ENCODE measurements at places on chromosomes 16 and 17. TPM values are rescaled to one million over a fixed set of nuclear protein-coding genes. Genes with fewer than 3 reads are reported as not detected.

The KRT31 gene
- not detected for total RNA-seq

GRCh38 chr16:68264128-68265077 lies at the start of gene SLC7A6:
Gene SLC7A6, plus strand, starts transcription at chr16:68264526. Its CDS starts 10,201 bp downstream, at chr16:68274727.
- peak; percentile 44 for DNase-seq

The PRSS27 gene
- total RNA-seq, result 3.0 TPM

DNA sequence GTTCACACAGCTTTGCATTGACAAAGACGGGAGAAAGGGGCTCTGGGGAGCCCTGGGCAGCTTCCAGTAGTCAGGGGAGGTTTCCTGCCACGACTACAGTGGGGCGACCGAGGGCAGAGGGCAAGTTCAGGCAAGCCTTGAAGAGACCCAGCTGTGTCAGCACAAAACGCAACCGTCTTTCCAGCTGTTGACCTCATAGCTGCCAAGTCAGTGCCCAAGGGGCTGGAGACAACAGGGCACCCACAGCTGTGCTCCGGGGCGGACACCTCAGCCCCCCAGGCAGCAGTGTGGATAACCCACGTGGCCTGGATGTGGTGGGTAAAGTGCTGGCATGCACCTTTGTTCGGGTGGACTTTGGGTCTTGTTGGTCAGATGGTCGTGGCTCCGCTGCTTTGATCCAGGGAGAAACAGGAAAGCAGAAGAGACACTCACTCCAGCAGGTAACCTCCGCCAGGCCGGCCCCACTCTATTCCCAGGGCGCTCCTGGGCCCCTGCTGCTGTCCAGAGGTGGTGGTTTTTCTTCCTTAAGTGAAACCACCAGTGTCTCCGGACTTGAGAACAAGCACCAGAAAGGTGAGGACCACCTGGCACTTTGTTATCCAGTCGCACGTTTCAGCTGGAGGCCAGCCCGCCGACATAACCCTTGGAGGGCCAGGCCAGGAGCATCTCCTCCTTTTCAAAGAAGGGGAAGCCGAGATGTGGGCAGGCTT lies 17.6 kb upstream of the CBX2 start:
- DNase-seq, result no peak

DNA sequence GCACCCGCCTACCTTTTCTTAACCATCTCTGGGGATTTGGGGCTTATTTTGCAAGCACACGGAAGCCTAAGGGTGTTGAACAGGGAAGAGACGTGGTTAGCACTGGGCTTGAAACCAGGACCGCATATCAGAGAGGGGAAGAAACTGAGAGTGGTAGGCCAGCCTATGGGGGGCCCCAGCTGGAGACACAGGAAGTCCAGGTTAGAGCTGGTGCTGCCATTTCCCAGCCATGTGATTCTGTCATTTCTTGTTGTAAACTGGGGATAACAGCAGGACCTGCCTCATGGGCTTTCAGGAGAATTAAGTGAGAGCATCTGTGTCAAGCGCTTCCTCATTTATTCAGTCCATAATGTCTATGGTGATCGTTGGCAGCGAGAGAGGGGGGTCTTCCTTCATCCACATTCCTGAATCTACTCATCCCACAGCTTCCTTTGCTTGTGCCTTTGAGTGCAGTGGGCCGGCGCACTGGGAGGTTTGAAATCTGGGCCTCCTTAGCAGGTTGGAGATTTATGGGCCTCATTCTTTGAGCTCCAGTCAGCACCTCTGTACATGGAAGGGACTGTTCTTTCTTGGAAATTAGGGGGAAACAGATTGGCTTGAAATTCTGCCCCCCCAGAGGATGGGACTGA lies 20.1 kb downstream of the NKD1 start:
- DNase-seq, result no peak

The VAT1L gene
- 3.3 TPM for total RNA-seq

The SLC12A3 gene
- total RNA-seq, result 0.18 TPM

The PSMD11 gene
- total RNA-seq, result 118 TPM

GRCh38 chr17:81794509-81794908 lies 9.4 kb upstream of the GCGR start:
- DNase-seq, result no peak

DNA sequence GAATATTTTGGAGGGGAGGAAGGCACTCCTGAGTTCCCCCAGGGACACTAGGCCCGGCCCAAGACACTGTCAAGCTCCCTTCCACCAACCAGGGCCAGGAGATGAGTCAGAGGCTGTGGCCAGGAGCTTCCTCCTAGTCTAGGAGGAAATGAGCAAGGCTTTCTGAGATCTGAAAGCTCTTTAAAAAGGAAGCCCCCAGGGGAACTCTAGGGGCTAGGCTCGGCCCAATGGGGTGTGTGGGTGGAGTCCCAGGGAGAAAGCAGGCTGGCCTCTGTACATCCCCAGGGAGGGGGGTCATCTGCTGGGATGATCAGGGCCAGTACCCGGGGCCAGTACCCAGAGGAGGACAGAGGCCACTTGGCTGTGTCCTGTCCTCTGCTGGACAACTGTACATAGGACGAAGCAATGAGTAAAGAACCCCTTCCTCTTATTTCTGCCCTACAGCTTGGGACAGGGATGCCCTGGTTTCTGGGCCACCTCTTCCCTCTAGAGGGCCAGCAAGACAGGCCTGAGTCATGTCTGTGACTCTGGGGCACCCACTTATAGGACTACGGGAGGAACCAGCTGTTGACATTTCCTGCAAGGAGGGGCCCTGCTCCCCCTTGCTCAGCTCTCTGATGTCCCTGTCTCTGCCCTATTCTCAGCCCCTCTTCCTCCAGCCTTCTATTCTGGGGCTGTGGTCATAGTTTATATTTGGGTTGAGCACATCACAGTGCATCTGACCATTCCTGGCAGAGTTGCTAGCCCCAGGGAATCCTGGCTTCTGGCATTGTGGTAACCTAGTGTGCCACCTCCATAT lies 2.7 kb downstream of the FHOD1 start:
- peak; percentile 79 for DNase-seq

The TBC1D3C gene
- not detected for total RNA-seq

DNA sequence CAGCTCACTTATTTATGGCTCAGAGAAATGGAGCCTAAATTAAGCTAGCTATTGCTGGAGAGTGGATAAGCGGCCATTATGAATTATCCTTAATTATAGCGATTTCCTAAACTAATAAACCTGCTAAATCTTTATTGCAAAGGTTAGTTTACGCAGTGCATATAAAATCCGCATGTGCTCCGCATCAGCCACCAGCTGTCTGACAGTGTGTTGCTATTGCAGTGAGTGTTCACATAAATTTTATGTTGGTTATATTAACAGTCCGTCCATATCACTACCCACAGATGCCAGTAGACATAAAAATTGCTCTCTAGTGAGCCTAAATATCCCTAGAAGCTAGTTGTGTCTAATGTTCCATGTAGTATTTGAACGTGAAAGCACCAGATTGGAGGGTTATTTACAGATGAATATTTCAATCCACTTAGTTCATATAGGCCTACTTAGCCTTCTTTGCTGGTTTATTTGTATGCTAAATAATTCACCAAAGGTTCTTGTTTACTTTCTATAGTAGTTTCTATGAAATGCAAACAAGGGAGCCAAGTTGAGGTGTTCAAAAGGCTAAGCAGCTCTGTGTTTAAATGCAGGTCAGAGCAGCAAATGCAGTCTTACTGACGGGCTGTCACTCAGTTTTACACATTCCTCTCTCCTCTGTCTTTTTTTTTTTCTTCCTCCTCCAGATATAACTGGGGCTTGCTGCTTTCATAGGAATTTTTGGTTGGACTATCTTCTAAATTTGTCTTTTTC lies 219.1 kb downstream of the IRX3 start:
- no peak for DNase-seq

DNA sequence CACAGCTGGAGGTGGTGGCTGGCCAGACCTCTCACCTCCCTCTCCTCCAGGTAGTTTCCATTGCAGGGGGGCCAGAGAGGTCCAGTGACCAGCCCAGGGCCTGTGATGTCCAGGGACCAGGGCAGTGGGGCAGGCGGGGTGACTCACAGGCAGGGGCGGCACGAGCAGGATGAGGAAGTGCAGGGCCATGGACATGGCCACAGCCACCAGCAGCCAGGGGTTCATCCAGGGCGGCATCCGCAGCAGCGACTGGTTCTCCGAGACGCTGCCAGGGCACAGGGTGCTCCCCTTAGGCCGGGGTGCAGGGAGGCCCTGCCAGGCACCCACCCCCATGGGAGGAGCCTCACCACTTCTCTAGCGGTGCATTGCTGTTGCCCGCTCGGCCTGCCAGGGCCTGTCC lies 12.9 kb upstream of the P2RX1 start:
- no peak for DNase-seq

GRCh38 chr16:1341495-1342420 lies 8.3 kb downstream of the BAIAP3 start:
- no peak for DNase-seq

The NPIPA5 gene
- total RNA-seq, result 1.1 TPM

The C16orf96 gene
- total RNA-seq, result 0.38 TPM

DNA sequence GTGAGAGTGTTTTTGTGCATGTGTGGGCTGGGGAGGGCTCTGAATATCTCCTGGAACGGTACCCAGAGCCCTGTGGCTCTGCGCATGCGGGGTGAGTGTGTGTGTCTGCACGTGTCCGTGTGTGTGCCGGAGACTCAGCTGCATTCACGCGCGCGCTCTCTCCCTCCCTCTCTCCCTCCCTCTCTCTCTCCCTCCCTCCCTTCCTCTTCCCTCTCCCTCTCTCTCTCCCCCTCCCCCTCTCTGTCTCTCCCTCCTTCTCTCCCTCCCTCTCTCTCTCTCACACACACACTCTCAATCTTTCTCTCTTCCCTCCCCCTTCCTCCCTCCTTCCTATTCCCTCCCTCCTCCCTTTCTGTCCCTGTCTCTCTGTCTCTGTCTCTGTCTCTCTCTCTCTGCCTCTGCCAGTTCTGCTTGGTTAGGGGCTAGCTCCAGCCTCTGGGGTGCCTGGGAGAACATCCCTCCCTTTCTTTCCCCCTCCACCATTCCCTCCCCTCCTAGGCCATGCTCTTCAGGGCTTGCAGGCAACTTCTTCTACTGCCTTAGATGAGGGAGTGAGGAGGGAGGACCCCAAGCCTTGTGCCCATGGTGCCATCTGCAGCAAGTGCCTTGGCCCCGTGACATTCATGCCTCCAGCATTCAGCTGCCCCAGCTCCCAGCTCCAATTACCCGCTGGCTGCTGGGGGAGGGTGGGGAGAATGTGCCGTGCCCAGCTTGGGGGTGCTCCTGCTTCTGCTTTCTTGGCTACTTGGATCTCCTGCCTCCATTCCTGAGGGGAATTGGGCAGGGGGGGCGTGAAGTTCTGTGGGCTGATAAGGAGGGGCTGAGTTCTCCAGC lies 6.4 kb downstream of the THRA start:
- DNase-seq, result peak; percentile 73

GRCh38 chr17:32835291-32835761 lies 41.6 kb downstream of the MYO1D start:
- no peak for DNase-seq

- DNase-seq, result no peak
These were observed 16.0 kb downstream of the SPNS3 start for GRCh38 chr17:4449736-4450135.

The KIF18B gene
- 0.82 TPM for total RNA-seq

DNA sequence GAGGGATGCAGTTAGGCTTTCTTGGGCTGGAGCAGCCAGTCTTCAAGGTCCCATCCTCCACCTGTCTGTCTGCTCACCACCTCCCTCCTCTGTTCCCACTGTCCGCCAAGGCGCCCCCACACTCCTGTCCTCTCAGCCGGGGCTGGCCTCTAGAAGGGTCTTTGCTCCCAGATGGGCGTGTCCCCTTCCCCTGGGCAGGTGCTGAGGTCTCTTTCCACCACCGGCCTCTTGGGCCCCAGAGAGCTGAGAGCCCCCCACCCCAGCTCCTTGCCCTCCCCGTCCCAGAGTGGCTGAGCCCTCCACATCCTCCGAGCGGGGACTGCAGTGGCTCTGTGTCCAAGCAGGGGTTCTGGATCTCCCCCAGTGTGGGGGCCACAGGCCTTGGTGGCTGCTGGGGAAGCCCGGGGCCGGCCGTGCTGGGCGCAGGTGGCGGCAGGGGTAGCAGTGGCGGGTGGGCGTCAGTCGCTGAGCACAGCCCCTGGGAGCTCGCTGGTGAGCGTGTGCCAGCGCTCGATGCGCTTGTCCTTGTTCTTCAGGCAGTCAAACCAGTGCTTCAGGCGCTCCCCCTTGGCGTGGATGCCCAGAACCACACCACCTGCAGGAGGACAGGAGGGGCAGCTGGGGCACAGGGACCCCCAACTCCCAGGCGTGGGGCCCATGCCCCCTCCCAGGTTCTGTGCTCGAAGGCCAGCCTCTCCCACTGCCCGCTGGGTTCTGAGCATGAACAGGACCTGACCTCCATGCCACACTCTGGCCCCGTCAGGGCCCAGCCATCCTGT lies 9.8 kb downstream of the SCGB1C2 start:
- DNase-seq, result no peak

The KRTAP4-4 gene
- total RNA-seq, result not detected

DNA sequence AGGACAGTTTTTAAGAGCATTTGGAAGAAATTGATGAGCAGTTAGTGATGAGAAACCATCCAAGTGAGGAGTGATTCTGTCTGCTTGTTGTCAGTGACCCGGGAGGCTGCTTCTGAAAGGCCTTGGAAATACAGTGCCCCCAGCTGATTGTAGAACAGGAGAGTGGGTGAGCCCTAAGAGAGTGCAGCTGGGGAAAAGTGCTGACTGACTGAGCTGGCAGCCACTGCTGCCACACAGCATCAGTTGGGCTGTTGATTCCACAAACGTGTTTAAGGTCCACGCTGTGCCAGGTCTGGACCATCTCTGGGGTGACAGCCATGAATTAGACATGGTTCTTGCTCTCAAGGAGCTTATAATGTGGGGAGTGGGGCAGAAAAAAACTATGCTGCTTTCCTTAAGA lies 18.9 kb downstream of the NUP93 start:
- DNase-seq, result no peak
